AG04450 (cell line): ENCODE measurements at places on chromosomes 13 and 19.
A peak's percentile ranks its signal among the peaks of the same experiment; 100 is the strongest.

GRCh38 chr19:17616961-17617806 lies 61.7 kb downstream of the COLGALT1 start:
- no peak for DNase-seq

GRCh38 chr13:50783717-50784290 lies 59.7 kb downstream of the DLEU7 start:
- no peak for DNase-seq

DNA sequence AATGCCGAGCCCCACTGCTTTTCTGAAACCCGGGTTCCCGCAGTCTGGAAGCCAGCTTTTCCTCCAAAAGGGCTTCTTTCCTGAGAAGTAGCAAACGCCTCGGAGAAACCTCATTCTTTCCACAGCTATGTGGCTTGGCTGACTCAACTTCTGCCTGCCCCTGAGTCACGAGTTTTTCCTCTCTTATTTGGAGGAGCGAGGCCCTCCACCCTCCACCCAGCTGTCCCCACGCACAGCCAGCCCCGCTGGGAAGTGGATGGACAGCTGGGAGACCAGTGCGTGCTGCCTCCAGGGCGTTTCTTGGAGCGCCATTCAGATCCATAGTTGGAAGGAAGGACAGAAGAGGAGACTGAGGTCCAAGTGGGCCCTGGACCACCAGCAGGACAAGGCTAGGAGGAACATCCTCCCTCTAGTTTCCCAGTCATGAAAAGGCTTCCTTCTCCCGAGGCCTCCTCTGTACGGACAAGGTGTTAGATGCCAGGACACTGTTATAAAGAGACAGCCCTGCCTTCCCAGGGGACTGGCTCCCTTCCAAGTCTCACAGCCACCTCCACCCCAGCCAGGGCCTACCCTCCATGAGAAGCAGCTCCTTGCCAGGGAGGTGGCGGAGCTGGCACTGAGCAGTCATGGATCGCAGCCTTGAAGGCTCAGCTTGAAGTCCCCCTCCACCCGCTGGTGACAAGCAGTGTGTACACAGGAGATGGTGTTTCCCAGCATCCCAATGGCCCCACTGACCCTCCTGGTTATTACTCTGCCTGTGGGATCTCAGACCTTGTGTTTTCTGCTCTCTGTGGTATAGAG lies 2.5 kb upstream of the PLEKHF1 start:
- DNase-seq: peak; percentile 85

DNA sequence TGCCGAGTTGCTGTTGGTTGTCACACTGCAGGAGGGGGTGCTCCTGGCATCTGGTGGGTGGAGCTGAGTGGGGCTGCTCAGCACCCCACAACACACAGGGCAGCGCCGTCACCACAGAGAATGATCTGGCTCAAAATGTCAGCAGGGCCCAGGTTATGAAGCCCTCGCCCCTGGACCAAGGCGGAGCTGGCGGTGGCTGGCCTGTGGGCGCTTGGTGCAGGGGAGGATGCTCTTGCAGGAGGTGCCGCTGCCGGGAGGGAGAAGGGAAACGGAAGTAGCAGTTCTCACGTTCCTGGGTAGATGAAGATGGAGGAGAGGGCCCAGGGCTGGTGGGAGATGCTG lies 14.2 kb upstream of the LENG8 start:
- DNase-seq: no peak

- no peak for DNase-seq
Observed at GRCh38 chr19:3513229-3514140, 7.4 kb downstream of the FZR1 start.

- DNase-seq: no peak
Observed at GRCh38 chr13:62294244-62294643, 878.6 kb upstream of the PCDH20 start.

GRCh38 chr19:49094505-49095482 lies 9.5 kb downstream of the SNRNP70 start:
- no peak for DNase-seq

GRCh38 chr19:48194041-48194843 lies 23.8 kb downstream of the ZSWIM9 start:
- no peak for DNase-seq

DNA sequence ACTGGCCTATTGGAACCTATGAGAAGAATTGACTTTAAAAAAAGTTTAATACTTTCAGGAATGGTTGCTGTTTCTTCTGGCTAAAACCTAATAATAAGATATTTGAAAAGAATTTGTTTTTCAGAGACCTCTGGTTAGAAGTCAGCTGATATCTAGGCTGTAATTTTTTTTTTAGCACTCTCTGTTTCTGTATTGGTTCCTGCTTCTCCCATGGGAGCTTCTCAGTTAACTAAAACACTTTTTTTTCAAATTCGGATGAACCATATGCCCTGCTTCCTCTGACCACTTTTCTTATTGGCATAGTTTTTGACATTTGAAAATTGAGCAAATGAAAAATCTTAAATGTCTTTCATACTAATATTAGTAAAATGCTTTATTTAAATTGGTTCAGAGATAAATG lies 163.5 kb upstream of the SLC10A2 start:
- no peak for DNase-seq

GRCh38 chr13:27053210-27053884 lies 118.3 kb downstream of the USP12 start:
- no peak for DNase-seq

DNA sequence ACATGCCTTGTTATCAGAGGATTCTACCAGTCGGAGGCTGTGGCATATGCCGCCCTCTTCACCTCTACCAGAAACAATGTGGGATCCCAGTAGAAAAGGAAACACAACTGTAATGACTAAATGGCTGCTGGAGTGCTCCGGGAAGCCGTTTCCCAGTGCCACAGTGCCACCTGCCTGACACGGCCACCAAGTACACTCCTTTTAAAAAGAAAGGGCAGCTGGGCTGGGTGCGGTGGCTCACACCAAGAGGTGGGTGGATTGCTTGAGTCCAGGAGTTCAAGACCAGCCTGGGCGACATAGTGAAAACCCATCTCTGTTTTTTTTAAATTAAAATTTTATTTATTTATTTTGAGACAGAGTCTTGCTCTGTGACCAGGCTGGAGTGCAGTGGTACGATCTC lies 67.3 kb downstream of the TRPM4 start:
- DNase-seq: no peak

DNA sequence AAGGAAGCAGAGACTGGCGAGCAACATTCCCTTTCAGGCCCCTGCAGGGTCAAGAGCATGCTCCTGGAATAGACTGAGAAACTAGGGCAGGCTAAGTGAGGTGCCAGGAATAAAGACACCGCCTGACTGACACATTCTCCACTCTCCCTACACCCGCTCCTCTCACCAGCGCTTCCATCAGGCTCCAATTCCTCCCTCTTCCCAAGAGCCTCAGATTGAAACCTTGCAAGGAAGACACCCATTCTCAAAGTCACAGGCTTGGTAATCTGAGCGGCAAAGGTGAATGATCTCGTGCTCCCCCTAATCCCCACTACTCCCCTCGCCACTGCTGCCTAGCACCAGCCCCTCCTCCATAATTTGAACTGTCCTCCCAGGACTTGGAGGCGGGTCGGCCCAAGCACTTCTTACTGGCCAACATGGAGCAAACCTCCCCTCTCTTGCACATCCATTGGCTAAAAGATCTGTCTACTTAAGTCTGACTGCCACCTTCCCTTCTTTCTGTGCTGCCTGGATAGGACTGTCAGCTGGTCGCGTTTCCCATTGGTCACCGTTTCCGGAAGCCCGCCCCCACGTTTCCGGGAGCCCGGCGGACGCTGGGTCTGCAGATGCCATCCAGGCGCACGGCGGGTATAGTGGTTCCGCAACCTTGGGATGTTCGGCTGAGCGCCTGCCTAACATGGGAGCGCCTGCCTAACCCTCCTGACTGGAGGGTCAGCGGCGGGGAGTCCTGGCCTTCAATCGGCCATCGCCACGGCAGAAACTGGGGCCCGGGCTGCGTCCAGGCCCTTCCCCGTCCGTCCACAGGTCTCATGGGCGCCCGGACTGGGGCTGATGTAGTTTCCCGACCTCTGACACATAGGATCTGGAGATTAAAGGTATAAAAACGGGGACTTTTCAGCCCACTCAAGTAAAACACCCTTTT lies 33.6 kb downstream of the ZNF383 start:
- DNase-seq: peak; percentile 83

DNA sequence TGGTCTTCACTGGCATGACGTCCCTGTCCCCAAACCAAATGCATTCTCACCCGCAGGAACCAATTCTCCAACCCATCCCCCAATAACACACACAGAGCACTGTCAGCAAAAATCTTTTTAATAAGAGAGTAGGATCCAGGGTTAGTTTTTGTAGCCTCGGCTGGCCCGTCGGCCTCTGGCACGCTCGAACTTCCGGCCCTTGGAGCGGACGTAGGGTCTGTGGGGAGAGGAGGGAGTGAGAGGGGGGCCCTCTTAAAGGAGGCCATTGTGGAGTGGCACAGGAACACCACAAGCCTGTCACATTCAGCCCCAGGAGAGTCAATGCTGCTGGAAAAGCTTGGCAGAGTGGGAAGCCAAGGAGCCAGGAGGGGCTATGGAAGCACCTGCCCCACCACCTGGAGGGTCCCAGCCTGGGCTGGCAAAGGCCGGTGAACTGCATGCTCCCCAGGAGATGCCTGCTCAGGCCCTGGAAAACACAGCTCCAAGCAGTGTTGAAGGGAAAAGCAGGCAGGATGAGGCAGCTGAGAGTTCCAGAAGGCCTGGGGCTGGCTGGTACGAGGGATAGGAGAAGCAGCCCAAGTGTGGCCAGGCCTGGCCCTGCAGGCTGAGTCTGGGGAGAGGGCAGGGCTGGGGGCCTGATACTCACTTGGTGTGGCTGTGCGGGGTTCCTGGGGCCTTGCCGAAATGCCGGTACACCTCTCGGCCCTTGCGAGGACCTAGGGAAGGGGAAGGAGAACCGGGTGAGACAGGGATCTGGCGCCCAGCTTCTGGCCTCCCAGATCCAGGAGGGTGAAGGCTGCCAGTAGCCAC lies 560 bp upstream of the FAM83E start:
- DNase-seq: no peak

DNA sequence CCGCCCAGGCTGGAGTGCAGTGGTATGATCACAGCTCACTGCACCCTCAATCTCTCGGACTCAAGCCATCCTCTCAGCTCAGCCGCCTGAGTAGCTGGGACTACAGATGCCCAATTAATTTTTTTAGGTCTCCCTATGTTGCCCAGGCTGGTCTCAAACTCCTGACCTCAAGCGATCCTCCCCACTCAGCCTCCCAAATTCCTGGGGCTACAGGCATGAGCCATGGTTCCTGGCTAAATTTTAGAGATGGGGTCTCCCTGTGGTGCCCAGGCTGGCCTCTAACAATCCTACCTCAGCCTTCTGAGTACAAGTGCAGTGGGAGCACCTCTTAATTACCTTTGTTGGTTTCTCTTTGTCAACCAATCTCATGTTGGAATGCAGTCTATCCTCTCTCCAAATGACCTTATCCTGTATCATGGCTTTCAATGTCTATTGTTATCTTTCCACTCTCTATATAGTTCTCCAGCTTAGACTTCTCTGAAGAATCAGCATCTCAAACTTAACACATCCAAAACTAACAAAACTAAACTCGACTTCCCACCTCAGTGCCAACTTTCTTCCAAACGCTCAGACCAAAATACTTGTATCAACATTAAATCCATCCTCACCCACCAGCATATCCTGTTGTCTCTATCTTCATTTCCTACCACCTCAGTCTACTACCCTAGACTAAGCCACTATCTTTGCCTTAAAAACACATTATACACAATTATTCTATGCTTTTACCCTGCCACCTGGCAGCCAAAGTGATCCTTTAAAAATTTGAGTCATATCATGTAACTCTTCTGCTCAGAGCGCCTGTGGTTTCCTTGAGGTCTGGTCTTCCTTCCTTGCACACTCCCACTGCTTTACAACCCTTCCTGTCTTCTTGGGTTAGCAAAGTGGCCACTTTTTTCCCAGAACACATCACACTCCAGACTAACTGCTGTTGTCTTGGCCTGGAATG lies 6.7 kb downstream of the TPT1 start:
- DNase-seq: no peak

DNA sequence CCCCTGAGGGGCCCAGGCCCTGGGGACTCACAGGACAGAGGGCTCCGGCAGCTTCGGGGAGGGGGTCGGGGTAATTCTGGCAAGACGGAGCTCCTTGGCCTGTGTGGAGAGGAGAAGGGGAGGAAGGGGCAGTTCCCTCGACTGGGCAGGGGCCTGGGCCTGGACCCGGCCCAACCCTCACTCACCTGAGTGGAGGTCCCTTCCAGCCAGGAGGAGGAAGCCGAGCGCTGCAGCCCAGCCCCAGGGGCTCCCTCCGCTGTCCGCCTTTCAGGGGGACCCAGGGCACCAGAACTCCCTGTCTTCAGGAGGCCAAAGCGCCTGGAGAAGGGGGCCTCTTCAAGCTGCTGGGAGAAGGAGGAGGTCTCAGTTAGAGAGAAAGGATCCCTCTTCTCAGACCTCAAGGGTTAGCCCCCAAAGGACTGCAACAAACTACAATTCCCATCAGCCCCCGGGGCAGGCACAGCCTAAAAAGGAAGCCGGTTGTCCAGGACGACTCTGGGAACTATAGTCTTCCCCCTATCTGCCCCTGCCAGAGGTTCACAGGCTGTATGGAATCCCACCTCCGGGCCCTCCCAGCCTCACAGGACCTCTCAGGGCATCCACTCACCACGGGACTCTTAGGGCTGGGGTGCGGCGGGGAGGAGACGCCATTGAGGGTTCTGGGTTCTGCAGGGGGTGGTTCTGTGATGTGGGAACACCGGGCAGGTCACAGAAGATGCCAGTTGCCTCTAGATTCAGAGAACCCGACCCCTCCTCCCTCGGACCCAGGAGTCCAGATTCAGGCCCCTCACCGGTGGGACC lies 19.8 kb downstream of the EPS8L1 start:
- DNase-seq: no peak

DNA sequence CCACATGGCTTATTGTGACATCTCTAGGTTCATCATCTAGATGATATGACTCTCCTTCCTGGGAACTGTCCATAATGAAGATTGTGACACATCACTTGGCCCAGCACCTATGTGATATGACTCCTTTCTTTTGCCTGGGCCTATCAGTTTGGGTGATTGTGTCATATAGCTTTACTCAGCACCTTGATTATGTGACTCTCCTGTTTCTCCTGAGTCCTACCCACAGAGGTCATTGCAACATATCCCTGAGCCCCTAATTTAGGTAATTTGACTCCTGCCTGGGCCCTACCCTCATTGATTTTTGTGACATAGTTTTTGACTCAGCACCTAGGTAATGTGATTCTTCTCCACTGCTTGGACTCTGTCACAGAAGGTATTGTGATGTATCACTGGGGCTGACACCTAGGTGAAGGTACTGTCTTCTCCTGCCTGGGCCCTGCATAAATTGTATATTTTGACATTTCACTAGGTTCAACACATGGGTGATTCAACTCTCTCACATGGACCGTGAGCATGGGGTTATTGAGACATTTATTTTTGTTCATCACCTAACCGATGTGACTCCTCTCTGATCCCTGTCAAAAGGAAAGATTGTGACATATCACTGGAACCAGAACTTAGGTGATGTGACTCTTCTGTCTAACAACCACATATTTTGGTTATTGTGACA lies 26.2 kb upstream of the ZNF254 start:
- DNase-seq: no peak
